Left lung (tissue), 14 donors: ENCODE measurements at places on chromosomes 7 and 10. TPM values are rescaled to one million over a fixed set of nuclear protein-coding genes. Genes with fewer than 3 reads are reported as not detected.

The AKR1C8 gene
- polyA plus RNA-seq: not detected

The SLC26A5 gene
- polyA plus RNA-seq: 0.98 TPM

The PLEKHS1 gene
- polyA plus RNA-seq: 0.13 TPM

The C10orf105 gene
- 0.70 TPM for polyA plus RNA-seq

The MEPCE gene
- 44.7 TPM for polyA plus RNA-seq

GRCh38 chr10:43299579-43299978 is 32.7 kb upstream of the RASGEF1A start:
- DNase-seq: no peak

The SPDYE2 gene
- 7.2 TPM for polyA plus RNA-seq
